H9 (cell line): ENCODE measurements at places on chromosomes 1 and 21. TPM values are rescaled to one million over a fixed set of nuclear protein-coding genes. Genes with fewer than 3 reads are reported as not detected.

DNA sequence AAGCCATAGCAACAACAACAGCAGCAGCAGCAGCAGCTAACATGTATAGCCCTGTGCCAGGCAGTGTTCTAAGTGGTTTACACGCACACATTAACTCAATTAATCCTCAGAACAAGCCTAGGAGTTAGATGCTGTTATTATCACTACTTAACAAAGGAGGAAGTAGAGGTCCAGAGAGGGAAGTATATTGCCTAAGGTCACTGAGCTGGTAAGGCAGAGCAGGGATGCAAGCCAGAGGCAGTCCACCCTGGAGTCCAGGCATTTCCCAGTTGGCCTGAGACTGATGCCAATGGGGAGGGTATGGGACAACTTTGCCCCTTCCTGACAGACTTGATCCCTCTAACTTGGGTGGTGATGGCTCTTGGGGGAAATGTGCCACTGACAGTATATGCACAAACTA lies 6.8 kb downstream of the CDC14A start:
- DNase-seq = no peak

GRCh38 chr1:85584923-85585322 lies 4.4 kb downstream of the CCN1 start:
- DNase-seq = no peak

- no peak for DNase-seq
Observed at GRCh38 chr1:200037904-200038303, 10.4 kb downstream of the NR5A2 start.

Gene SYTL1
- 12.0 and 13.0 TPM in 2 replicates for total RNA-seq

GRCh38 chr1:43149889-43150288 lies 22.2 kb downstream of the EBNA1BP2 start:
- no peak for DNase-seq

DNA sequence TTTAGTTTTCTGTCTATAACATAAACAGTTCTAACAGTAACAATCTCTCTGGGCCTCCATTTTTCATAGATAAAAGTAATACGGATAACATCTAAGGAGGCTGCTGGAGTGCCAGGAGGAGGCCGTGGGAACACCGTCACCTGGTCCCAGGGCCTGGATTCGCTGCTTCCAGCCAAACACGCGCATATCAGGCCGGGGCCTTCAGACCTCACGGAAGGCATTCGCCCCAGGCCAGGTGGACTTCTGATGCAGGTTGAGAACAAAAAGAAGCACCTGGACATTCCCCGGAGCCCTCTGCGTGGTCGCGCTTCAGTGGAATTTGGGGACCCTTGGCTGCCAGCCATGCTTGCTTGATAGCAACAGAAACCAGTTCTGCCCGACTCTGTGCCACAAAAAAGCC lies 113.1 kb upstream of the GUCA2B start:
- DNase-seq = no peak

- no peak for DNase-seq
Observed at GRCh38 chr1:82388679-82389078, 587.9 kb downstream of the ADGRL2 start.

DNA sequence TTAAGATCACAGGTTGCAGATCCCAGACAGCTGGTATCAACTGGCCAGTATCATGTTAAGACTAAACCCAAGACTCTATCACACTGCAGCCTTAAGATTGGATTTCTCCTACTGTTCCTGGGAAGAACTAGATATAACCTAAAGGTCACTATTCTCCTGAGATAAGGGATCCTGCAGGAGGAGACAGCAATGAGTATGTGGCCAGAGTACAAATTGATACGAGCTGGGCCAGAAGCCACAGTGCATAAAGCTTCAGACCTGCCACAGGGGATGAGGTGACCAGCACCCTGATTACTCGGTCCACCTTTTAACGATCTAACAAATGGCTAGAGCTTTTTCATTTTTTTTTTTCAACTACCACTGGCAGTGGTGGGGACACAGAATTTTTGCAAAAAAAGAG lies 31.0 kb downstream of the HSD3B1 start:
- DNase-seq = no peak

Gene GABRD
- total RNA-seq = 0.59 and 0.83 TPM in 2 replicates

DNA sequence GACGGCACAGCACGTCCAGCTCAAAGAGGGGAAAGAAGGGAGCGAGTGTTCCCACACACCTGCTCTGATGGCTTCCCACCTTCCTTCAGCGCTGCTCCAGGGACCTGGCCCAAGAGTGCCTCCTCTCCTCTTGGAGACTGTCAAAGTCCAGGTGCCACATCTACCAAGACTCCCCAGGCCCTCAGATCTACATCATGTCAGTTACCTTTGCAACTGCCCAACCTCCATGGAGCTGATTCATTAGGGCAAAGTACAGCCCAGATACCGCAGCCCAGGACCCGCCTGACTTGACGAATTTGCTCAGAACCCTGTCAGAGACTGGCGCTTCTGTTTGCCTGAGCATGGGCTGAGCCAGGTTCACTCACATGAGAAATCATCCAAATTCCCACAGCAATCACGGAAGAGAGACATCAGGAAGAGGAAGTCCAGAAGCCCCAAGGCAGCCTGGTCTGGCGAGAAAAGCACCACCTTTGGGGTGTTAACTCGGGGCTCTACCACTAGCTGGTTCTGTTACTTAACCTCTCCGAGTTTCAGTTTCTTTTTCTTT lies at the start of gene SEC16B:
SEC16B (minus strand) TSS at position 234 of the 547 bp plus-strand sequence. CDS start 2,077 bp downstream, outside the sequence.
- no peak for DNase-seq

DNA sequence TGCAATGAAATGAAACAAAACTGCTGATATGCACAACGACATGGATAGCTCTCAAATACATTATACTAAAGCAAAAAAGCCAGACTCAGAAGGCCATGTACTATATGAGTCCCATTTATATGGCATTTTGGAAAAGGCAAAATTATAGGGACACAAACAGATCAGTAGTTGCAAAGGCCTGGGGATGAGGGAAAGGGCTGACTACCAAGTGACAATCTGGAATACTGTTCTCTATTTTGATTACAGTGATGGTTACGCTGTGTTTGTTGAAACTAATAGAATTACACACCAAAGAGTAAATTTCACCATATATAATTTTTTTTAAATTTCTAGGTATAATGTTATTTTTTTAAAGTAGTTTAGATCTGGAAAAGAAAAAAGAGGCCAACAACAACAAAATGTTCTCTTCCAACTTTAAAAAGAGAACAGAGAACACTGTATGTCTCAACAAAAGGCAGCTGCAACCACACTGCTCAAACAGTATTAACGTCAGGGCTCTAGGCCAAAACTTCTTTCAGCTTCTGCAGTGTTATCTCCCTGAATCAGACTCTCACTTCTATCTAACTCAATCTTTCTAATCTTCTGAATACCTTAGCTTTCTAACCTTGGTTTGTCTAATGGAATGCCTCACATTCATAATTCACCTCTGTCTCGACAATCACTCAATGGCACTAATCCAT lies 75.8 kb downstream of the FOXJ3 start:
- no peak for DNase-seq

Gene FCER1G
- 0.44 and 0.90 TPM in 2 replicates for total RNA-seq

Gene SLAMF1
- not detected in 2 replicates for total RNA-seq

GRCh38 chr1:18957136-18957521 lies 653 bp upstream of the IFFO2 start:
- DNase-seq = peak; percentile 63

- DNase-seq = no peak
Observed at GRCh38 chr1:222521299-222522104, 26.4 kb downstream of the HHIPL2 start.

DNA sequence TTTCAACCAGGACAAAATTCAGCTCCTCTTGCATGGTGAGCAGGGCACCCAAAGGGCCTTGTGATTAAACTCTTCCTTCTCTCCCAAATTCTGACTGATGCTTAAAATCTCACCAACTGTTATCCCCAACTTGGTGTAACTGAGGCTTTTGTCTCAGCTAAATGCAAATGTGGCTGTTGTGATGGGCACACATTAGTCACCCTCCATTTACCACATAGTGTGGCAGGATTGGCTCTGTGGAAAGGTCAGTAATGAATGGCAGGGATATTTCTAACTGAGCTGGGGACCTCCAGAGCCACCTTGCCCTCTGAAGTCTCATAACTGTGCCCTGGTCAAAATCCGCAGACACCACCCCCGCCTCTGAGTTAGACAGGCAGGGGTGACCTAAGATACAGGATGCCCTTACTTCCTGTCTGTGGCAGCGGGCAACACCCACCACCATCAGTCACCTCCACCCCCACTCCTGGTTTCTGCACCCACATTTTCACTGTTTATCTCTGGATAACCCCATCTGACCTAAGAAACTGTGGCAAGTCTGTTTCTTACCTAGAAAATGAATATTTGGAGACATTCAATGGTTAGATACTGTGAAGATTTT lies 25.4 kb upstream of the RGS16 start:
- no peak for DNase-seq

DNA sequence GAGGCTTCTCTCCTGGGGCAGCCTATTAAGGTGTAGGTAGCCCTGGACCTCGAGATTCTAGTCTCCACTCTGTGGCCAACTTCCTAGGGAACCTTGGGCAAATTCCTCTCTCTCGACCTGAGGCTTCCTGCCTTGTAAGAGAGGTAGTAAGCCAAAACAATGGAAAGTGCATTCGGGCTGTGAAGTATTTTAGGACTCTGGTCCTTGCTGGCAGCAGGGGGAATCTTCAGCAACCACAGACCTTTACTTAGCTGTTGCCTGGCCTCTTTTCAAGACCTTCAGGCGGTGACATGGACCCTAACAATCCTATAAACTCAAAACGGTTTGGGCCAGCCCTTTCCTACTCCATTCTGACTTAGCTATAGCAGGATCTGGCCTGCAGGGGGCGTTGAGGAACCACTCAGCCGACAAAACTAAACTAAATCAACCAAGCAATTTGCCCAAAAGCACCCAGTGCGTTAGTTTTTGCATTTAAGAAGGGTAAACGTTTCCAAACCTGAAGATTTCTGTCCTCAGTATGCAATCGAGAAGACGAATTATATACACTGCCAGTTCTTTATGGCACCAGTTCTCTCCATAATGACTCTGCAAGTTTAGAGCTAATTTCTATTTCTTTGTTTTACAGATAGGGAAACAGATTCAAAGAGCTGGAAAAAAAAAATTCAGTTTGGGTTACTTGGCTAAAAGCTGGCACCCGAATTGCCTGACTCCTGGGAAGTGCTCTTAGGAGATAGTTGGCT lies 10.9 kb upstream of the SESN2 start:
- peak; percentile 79 for DNase-seq

DNA sequence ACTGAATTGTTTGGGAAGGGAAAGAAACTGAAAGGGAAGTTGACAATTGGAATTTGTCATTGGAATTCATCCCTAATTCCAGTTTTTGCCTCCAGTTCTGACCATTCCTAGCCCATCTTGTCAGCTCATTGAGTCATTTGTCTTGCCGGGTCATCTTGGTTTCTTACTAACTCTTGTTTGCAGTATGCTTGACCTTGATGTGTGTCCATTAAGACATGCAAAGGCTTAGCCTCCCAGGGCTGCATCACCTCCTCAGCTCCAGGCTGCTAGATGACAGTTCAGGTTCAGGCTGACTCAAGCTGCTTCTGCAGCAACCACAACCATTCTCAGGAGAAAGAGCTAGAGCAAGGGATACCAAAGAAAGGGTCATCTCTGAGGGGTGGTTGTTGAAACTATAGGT lies 151.3 kb upstream of the PTGFR start:
- DNase-seq = no peak

Gene PALMD
- not detected in 2 replicates for total RNA-seq

GRCh38 chr1:23343221-23344110 lies 618 bp downstream of the HNRNPR start:
- peak; percentile 31 for DNase-seq

Gene HSD3B1
- not detected in 2 replicates for total RNA-seq

GRCh38 chr1:202662081-202662480 lies 48.2 kb downstream of the SYT2 start:
- no peak for DNase-seq

DNA sequence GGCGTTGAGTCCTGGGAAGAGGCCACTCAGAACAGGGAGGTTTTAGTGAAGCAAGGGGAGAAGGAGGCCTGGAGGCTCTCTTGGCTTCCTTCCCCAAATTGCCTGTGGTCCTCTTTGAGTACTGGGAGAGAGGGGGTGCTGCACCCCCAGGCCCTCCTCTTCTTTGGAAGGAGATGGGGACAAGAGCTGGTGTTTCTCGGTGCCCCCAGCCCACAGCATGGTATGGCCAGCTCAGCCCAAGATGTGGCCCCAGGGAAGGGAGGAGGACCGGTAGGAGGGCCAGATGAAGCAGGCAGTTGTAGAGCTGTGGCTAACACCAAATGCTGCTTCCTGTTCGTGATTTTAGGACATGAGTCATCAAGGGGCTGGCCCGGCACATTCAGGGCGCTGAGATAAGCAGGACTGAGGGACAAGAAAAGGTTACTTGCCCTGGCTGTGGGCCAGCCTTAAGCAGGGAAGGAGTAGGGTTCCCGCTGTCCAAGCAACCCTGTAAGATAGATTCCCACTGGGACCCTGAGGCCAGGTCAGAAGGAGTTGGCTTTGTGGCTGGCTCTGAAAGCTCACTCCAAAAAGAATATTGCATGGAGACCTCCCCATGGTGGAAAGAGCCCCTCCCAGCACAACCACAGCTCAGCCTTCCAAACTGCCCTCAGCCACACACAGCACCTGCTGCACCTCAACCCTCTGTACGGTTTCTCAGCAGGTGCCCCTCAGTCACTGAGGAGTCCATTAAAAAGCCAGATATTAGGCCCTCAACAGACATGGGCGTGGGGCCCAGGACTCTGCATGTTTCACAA lies 4.9 kb upstream of the TNFRSF1B start:
- peak; percentile 65 for DNase-seq

Gene VASH2
- total RNA-seq = 76.1 and 79.5 TPM in 2 replicates

DNA sequence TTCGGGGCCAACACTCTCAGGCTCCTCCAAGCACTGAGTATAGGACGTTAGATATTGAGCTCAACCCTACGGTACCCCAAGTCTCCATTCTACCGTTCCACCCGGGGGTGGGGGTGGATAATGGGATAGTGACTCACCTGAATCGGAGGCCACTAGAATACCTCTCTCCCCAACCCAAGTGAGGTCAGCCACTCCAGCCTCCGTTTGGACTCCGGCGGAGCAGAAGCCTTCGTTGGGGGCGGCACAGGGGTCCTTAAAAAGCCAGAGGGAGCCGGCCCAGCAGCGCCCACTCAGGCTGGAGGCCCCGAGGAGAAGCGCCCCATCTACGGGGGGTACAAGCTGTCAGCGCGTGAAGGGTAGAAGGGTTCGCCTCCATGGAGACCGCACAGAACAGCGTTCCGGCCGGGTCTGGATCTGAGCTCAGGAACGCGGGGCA lies 556 bp downstream of the WDR77 start:
- DNase-seq = no peak

- DNase-seq = no peak
Observed at GRCh38 chr1:77673716-77674355, 8.6 kb downstream of the ZZZ3 start.

GRCh38 chr21:17925899-17926298 lies 106.7 kb upstream of the C21orf91 start:
- no peak for DNase-seq
